NCI-H446 (cell line): ENCODE measurements at places on chromosomes 6 and 20.

- DNase-seq: peak; percentile 64
These were observed 14.2 kb downstream of the PAX1 start for GRCh38 chr20:21719592-21720214.

DNA sequence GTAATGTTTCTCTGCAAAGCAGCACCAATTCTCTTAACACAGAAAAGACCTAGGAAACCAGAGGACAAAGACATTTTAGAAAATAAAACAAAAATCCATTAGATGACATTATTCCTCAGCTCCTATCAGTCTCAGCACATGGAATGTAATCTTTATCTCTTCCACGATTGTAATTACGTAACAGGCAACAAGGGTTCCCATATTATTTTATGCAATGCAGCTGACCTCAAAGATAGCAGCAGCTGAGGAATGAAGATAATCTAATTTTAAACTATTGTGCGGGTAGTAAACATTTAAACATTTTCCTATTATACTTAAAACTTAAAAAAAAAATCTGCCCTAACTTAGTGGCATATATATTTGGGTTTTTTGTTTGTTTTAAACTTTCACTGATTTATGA is 33.0 kb upstream of the PTCHD4 start:
- no peak for DNase-seq

DNA sequence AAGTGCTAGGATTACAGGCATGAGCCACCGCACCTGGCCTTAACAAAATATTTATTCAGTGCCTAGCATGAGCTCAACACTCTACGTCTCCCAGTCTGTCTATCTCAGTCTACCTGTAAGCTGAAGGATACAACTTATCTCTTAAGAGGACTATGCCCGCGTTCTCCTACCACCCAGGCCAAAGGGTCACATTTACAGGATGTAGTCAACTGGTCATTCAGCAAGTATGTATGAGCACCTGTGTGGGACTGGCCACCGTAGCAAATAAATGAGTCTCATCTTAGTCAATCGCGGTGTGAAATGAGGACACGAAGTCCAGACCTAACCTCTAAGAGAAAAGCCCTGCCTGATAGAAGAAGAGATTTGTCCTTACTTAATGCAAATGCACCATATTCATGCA is 49.9 kb downstream of the MUC22 start:
- DNase-seq: no peak

DNA sequence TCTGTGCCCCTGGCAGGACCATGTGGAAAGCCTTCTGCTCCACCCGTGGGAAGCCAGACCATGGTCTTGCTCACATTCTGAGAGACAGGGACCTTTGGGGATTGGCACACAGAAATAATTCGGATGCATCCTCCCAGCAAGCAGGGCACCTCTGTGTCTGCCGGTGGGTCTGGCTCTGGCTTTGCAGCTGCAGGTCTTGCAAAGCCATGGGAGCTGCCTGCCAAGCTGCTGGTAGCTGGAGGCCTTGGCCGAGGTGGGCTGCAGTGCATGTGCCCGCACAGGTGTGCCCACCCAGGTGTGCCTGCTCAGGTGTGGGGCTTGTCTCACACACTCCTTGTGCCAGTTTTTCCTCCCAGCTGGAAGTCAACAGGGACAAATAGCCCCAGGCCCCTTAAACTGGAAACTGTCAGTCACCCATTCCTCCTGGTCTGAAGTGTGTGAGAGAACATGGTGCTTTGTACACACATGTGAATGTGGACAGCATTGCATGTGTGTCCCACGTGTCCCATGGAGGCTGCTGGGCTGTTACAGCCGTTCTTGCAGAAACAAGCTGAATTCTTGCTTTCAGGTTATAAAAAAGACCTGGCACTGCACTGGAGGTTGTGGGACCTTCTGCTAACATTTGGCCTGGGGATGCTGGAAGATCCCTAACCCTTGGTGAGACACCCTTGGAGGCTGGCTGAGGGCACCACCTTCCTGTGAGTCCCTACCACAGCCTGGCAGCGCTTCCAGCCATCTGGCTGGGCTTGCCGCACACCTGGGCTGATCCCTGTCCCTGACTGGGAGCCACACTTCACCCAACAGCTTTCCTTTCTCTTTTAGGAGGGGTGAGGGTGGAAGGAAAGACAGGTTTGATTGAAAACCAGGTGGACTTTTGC is 54.9 kb upstream of the SMOC2 start:
- no peak for DNase-seq

DNA sequence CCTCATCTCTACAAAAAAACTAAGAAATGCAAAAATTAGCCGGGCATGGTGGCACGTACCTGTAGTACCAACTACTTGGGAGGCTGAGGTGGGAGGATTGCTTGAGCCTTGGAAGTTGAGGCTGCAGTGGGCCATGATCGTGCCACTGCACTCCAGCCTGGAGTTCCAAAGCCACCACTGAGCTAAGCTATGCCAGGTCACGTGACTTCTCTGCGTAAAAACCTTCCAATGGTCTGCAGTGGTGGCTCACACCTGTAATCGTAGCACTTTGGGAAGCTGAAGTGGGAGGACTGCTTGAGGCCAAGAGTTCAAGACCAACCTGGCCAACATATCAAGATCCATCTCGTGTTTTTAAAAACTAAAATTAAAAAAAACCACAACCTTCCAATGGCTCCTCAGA is 1.7 kb downstream of the SF3B5 start:
- DNase-seq: no peak

DNA sequence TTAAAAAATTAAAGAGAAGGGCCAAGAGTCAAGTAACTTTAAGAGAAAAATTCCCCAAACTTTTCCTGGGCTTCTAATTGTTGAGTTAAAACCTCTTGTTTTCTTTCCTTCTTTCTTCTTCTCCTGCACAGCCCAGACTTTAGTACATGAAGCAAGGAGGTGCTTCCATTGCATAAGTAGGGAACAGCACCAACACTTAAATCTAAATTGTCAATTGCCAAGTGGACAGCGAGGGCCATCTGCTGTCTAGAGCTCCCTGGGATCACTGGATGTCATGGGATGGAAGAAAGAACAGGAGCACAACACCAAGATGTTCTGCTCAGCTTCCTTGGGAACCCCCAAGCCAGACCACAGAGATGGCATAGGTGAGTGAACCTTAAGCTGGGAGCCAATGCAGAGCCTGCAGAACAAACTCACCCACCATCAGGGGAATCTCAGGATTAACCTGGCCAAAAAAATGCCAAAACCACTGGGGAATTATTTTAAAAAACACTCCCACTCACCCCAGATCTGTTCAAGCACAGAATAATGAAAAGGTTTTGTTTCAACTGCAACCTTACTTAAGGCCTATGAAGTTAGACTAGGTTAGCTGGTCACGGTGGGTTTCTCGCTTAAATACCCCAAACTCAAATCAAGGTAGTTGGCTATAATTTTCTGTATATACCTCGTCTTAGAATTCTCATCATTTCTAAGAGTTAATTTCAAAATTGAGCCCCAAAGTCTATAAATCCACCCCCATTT is 67.8 kb downstream of the TNFRSF21 start:
- no peak for DNase-seq

DNA sequence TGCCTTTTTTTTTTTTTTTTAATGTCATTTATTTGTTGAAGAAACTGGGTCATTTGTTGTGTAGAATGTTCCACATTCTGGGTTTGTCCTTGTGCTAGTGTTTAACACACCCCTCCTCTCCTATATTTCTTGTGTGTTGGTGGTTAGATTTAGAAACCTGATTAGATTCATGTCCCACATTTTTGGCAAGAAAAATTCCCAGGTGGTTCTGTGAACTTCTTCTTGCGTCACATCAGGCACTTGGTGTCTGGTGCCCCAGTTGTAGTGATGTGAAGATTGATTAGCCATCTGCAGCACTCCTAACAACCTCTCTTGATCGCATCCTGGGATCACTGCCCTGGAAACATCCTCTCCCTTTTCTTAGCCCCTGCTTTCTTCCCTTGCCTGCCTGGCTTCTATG is 7.8 kb downstream of the PIGT start:
- no peak for DNase-seq

GRCh38 chr6:33862536-33862935 is 58.7 kb upstream of the MLN start:
- DNase-seq: no peak

GRCh38 chr6:153373869-153374268 is 242.8 kb upstream of the RGS17 start:
- DNase-seq: no peak

GRCh38 chr6:4632421-4632820 is 143.8 kb upstream of the CDYL start:
- no peak for DNase-seq

DNA sequence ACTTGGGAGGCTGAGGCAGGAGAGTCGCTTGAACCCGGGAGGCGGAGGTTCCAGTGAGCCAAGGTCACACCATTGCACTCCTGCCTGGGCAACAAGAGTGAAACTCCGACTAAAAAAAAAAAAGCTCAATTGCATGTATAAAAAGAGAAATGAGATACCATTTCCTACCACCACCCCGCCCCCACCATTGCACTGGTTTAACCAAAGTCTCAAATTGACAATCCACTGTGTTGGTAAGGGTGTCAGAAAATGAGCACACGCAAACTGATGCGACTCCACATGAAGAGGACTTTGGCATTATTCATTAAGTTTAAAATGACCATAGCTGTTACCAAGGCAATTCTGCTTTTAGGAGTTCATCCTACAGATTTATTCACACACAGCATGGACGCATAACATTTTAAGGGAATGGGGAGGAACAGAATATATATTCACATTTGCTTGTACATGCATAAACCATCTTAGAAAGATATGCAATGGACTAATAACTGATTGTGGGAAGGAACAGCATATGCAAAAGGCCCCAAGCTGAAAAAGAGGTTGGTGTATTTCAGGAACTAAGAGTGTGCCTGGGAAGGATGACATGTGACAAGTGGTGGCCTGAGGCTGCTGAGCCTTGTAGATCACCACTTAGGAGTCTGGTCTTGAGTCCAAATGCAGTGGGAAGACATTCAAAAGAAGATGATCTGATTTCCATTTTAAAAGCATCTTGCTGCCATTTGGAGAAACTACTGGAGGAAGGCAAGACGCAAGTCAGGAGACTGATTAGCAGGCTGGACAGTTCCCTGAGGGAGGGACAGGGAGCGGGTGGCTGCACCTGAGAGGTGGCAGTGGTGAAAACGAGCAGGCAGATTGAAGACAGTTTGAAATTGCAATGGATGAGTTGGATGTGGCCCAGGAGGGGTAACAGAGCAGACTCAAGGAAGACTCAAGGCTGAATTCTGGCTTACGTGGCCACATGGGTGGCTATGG is 37.2 kb upstream of the PTPN1 start:
- no peak for DNase-seq

GRCh38 chr6:103538381-103538780 is 1321.3 kb downstream of the HACE1 start:
- no peak for DNase-seq

DNA sequence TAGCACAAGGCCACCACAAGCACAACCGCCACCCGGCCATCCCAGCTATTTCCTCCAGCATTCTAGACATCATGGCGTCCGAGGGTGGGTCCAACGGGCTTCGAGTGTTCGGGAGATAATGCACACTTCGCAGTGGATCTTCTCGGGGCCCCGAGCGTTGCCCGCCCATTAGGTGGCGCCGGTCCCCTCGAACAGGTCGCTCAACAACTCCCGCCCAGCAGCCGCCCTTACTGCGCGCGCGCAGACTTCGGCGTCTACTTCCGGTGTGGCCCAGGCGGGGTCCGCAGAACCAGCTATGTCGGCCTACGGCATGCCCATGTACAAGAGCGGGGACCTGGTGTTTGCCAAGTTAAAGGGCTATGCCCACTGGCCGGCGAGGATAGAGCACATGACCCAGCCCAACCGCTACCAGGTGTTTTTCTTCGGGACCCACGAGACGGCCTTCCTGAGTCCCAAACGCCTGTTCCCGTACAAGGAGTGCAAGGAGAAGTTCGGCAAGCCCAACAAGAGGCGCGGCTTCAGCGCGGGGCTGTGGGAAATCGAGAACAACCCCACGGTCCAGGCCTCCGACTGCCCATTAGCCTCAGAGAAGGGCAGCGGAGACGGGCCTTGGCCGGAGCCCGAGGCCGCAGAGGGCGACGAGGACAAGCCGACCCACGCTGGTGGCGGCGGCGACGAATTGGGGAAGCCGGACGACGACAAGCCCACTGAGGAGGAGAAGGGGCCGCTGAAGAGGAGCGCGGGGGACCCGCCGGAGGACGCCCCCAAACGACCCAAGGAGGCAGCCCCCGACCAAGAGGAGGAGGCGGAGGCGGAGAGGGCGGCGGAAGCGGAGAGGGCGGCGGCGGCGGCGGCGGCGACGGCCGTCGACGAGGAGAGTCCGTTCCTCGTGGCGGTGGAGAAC is at the start of gene HDGFL1:
Gene HDGFL1 (plus strand): TSS at position 286 of the 904 bp plus-strand sequence. CDS start 10 bp downstream, at position 296.
- no peak for DNase-seq

DNA sequence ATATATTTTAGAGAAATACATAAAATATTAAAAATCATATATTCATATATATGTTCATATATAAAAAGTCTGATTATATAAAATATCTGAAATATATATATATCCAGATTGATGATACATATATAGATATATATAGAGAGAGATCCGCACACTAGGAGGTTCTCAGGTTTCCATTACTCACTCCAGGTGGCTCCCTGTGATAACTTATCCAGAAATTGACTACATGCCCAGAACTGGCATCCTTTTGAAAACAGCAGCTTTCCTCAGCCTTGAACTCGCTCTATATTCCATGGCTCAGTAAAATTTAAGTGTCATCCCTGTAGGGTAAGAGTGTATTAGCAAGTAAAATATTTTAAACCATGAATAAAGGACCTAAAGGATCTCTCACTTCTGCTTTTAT is 206.8 kb downstream of the TINAG start:
- DNase-seq: peak; percentile 68

DNA sequence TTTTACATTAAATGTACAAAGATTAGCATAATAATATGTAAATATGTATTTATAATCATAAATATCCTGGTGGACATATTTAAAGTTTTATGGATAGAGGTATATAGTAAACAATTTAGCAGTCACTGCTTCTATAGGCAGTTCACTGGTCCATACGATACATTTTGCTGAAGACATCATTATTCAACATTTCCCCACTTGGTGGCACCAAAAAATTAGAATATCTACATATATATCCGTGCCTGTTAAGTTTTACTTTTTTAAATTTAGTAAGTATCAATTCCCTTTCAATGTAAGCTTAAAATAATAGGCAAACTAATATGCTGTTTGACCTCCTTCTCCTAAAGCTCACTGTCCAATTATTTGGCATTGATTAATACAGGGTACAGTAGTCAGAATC is 64.2 kb downstream of the LMBRD1 start:
- no peak for DNase-seq
